Left renal pelvis (tissue), 4 donors: ENCODE measurements at places on chromosomes 2 and 18.

DNA sequence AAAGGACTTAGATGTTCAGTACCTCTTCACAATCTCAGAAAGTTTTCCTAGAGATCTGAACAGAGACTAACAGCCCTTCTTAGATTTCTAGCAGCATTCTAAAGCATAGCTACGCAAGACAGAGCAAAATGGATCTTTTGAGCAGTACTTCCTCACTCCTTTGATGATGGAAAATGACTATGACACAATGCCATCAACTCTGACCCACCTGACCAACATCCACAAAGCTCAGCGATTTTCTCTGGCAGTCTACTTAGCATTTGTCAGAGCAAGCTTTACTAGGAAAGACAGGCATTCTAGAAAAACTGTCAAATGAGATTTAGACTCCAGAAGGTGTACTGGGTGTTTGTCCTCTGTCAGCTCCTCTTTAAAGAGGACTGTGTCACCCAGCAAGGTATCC, 180.9 kb upstream of the ACVR2A start:
- DNase-seq: no peak

DNA sequence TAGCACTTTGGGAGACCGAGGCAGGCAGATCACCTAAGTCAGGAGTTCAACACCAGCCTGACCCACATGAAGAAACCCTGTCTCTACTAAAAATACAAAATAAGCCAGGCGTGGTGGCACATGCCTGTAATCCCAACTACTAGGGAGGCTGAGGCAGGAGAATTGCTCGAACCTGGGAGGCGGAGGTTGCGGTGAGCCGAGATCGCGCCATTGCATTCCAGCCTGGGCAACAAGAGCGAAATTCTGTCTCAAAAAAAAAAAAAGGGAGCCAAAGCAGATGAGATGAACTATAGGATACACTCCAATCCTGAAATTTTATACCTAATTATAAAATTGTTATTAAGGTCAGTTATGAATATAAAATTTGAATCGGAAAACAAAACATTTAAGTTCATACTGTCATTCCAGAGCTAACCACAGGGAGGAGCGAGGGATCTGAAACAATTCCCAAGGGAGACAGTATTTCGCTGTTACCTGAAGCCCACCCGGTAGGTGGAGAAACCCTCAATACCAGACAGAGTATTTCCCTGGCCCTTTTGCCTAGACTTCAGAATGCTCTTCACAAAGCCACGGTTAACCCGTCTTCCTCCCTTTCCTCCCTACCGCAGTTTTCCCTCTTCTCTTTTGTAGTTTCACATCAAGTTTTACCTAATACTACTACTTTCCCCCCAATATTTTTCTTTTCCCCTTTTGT, 1.4 kb downstream of the PPM1G start:
- no peak for DNase-seq

GRCh38 chr2:116810071-116810470, 1004.4 kb upstream of the DDX18 start:
- no peak for DNase-seq

DNA sequence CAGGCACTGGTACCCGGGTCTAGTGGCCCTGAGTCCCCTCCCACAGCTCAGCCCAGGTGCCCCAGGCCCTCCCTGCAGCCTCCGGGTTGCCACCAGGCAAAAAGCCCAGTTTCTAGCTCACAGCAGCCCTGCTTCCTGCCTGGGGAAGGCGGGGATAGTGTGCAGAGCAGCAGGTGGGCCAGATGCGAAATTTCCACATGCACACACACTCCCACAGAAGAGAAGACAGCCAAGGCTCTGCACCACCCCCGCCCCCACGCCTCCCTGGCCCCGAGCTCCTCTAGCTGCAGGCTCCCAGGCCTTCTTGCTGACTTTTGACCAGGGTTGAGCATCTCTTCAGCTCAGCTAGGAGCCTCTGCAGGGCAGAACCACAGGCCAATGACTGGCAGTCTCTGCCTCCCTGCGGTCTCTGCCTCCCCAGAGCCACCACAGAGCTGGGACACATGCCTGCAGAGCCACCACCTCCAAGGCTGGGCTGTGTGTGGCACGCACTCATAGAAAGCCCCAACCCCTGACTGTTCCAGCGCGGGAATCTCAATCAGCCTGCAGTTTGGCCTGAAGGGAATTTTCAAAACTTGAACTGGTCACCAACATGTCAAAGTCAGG, 7.2 kb downstream of the SLC66A2 start:
- DNase-seq: no peak

DNA sequence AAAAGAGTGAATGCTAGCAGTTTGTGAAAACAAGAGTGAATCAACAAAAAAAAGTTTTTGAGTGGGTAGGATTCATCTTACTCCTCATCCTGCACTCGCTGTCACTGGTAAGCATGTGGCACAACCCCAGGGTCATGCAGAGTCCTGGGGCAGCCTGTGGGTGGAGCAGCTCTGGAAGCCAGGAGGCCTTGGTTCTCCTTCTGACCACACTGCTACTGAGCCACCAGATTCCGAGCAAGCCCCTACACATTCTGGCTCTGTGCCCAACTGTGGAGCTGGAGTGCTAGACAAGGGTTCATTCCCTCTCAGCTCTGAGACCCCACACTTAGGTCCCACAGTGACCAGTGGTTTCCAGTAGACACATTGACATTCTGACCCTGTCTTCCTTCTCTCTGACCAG, 670.6 kb downstream of the BCL11A start:
- no peak for DNase-seq

DNA sequence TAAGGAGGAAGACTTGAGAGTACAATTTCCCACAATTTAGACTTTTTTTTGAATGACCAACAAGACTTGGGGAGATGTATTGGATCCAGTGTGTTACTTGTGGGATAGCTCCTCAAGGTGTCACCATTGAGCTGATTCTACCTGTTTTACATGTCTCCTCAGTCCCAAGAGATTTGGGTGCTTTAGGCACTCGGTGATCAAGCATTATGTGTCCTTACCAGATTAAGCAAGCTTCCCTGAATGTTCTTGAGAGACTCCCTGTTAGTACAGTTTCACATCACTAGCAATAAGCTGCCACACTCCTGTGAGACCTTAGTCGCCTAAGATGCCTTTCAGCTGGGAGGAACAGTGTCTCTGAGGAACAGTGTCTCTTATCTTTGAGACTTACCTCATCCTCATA, 384.3 kb upstream of the SYT4 start:
- DNase-seq: no peak

DNA sequence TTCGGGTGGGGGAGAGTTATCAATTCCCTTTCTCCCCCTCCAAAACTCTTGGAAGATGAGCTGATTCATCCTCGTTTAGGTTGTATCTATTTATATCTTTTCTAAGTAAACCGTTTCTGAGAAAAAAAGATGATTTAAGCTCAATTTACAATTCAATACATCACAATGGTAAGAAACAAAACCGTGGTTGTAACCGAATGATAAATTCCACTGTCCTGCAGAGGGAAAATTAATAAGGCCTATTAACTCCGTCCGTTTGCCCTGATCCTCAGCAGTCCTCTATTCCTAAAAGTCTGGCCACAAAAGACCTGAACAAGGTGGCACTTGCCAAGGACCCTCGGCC, 286.2 kb downstream of the TCF4 start:
- DNase-seq: no peak

GRCh38 chr2:135925571-135925970, 49.3 kb upstream of the MCM6 start:
- DNase-seq: no peak

GRCh38 chr2:21256006-21256405, 132.2 kb downstream of the TDRD15 start:
- DNase-seq: no peak

DNA sequence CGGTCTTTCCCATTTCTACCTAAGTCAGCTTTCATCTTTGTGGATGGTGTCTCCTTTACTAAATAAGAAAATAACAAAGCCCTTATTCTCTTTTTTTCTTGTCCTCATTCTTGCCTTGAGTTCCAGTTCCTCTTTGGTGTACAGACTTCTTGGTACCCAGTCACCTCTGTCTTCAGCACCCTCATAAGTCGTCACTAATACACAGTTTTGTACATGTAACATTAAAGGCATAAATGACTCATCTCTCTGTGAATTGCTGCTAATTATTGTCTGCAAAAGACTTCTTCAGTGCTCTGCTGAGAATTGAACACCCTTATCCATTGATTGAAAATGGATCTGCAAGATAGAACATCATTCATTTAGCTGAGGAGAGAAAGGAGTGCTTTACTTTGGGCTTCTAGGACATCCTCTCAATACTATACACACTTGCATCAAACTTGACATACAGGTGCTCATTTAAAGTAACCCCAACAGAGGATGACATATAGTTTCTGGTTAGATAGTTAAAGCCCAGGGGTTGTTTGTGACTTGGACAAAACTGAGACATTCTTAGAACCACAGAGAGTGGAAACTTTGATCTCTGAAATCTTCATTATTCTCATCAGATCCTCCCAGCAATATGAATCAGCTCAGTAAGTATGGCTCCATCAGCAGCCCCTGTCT, 97.0 kb downstream of the XRCC5 start:
- DNase-seq: no peak

GRCh38 chr2:49988276-49988675, 834.0 kb upstream of the FSHR start:
- no peak for DNase-seq

DNA sequence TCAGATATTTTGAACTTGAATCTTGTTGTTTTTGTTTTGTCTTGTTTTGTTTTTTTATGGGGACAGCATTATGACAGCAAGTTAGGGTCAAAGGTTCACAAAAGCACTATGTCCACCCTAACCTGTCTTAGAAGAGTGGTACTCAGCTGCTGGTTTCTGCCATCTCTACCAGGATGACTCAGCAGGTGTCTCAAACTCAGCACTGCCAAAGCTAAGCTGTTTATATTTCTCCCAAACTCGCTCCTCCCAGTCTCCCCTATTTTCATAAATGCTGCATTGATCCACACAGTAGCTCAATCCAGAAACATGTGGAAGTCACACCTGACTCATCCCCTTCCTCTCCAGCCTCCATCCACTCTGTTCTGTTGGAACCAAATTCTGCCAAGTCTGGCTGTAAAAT, 134.9 kb downstream of the ZBTB7C start:
- no peak for DNase-seq

GRCh38 chr2:170092436-170093060, 85.4 kb upstream of the MYO3B start:
- no peak for DNase-seq

DNA sequence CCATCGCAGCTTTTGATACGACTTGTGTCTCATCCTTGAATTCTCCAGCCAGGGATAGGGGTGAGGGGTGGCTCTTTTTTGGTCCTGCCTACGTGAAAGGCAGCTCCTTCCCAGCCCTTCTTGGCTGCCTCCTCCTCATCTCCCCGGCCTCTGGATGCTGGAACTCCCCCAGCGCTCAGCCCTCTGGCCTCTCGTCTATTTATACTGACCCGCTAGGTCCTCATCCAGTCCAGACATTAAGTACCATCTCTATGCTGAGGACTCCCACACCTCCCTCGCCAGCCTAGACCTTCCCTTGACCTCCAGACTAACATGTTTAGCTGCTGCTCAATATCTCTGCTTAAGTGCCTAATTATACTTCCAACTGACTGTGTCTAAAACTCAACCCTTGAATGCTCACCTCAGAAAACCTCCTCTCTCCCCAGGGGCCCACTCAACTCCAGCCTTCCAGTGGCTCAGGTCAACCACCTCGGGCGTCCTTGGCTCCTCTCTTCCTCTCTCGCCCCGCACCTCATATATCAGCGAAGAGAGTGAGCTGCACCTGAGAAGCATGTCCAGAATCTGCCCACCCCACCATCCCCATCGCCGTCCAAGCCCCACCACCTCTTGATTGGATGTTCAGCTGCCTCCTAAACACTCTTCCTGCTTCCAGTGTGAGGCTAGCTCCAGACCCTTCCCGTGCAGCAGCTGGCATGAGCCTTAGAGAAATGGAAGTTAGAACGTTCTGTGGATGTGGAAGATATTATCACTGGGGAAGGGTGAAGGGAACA, 34.8 kb downstream of the TOGARAM2 start:
- no peak for DNase-seq

DNA sequence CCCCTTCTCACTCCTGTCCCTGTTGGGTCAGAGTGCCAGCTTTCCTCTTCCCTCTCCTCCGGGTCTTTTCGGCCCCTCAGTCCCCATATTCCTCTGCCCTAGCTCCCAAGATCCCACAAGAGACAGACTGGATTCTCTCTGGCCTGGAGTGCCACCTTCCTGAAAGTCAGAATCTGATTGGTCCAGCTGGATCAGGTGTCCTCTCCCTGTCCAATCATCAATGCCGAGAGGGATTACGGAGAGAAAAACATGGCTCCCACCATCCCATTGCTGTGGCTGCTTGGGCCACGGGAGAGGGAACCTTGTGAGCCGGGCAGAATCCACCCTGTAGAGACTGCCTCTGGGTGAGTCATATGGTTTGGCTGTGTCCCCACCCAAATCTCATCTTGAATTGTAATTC, 2.7 kb upstream of the MROH2A start:
- DNase-seq: no peak

GRCh38 chr2:144848423-144848822, 328.5 kb upstream of the ZEB2 start:
- no peak for DNase-seq

GRCh38 chr2:40103163-40103562, 324.1 kb upstream of the THUMPD2 start:
- no peak for DNase-seq

DNA sequence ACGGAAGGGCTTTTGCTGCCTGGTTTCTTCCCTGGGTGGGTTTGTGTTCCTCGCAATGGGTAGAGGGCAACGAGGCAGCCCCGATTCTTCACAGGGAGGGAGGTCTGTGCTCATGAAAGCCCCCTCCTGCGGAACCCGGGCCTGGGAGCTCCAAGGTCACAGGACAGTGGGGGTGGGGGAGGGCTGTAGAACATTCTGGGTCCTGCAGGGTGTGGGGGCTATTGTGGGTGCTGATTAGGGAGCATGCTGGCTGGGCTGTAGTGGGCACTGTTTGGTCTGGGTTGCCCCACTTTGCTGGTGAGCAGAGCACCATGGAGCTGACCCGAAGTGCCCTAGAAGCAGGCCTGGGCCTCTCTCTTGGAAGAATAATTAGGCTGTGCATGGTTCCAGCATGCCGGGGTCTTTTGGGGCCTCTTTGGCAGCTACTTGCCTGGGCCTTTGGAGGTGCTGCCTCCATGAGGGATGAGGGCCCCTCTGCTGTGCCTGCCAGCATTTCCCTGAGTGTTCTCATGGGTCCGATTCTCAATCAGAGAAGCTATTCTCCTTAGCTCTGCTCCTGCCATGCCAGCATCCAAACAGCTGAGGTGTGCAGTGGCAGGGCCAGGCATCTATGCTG, 232.2 kb upstream of the HS6ST1 start:
- DNase-seq: no peak

DNA sequence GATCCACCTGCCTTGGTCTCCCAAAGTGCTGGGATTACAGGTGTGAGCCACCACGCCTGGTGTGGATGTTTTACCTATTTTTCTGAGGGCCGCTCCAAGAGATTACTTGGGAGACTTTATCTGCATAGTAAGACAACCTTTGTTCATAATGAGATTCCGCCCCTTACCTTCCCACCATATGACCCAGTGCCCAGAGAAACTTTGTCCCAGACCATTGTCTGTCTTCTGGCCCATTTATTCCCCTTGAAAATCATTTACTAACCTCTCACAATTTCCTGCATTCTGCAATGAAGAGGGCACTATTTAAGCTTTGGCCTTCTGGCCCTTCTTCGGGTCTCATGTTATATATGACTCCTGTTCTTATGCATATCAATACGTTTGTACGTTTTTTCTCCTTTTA, 13.7 kb upstream of the TMEM37 start:
- DNase-seq: no peak
